ENCODE measurements at places on chromosomes 7 and 10.

DNA sequence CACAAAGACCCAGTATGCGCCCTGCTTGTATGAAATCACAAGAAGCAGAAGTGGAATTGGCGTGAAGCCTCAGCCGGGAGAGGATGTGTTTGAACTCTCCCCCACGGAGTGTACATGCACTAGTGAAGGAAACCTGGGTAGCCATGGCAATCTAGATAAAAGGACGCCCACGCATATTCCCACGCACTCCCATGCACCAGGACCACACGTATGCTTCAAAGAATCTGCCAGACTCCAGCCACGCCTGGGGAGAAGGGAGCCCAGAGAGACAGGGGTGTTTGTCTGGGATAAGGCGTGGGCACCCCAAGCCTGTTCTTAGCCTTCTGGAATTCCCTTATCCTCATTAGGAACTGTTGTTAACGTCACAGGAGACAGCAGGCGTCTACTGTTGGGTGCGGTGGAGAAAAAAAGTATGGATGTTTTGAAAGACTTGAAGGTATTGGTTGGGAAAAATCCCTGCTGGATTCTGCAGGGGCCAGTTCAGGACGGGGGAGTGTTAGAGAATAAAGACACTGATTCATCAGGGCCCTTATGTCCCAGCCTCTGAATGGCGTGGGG lies 28.9 kb upstream of the ECHDC3 start:
- no peak for DNase-seq

GRCh38 chr10:127813290-127813689 lies 76.3 kb downstream of the FOXI2 start:
- DNase-seq = no peak

- no peak for DNase-seq
These were observed 13.7 kb downstream of the TLL2 start for GRCh38 chr10:96500050-96500449.

GRCh38 chr7:16688249-16688648 lies 42.3 kb downstream of the BZW2 start:
- DNase-seq = no peak

- no peak for DNase-seq
These were observed 41.8 kb downstream of the NUP205 start for GRCh38 chr7:135599471-135599870.

Data from T-helper 17 cell (primary cell).